ENCODE measurements at places on chromosomes 3 and 15.

DNA sequence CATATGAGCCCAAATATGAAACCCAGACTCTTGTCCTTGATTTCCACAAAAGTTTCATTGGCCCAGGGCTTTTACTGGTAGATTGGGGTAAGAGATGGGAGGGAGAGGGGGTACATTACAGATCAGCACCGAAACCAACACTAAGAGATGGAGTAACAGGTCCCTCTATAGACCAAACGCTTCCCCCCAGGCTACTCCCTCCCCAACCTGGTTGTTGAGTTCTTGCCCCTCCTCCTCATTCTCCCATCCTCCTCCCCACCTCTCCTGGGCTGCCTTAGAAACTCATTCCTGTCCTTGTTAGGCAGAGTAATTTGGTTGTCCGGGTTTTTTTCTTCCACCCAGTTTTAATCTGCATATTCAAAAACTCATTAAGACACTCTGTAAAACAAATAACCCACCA is 74.1 kb downstream of the MESD start:
- no peak for DNase-seq

DNA sequence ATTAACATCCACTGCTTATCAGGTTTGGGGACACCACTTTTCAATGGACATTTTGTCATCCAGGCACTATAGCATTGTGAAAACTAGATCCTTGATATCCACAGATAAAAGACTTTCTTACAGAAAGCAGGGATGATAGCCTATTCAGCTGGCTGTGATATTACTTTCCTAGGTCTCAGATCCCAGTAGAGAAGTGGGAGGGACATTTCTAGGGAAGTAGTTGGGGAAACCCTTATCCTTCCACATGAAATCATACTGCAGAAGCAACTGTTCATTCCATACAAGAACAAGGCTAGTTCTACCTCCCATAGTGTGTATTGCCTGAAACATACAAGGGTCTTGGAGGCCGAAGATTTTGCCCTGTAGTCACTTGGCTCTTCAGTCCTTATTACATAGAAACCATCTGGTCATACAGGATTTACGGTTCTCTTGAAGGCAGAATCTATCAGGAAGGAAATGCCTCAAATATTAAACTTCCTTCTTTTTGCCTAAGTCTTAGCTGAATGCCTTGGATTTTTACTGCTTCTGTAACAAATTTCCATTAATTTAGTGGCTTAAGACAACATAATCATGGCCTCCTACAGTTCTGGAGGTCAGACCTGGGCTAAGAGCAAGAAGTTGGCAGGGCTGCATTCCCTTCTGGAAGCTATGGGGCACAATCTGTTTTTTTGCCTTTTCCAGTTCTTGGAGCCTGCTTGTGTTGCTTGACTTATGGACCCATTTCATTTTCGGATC is 119.4 kb downstream of the ECT2 start:
- no peak for DNase-seq

DNA sequence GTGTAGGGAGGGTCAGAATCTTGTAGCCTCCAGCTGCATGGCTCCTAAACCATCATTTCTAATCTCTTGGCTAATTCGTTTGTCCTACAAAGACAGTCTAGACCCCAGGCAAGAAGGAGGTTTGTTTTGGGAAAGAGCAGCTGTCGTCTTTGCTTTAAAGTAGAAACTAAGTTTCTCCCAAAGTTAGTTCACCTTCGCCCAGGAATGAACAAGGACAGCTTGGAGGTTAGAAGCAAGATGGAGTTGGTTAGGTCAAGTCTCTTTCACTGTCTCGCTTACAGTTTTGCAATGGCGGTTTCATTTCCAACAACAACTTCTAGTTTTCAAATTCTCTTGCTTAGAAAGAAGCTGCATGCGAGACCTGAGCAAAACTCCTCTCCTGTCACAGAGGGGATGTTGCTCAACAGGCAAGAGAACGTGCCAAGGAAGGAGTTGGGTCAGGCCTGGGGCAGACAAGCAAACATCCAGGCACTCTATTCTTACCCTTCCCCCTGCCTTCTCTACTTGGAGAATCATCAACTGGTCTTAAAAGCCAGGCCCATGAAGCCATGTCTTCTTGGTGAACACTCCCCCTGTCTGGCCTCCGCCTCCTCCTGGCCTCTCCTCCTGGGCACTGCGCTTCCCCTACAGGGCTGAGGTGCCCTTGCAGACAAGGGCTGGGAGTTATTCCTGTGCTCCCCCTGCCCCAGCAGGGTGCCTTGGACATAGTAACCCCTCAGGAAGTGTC is 57.6 kb downstream of the TMEM44 start:
- no peak for DNase-seq

DNA sequence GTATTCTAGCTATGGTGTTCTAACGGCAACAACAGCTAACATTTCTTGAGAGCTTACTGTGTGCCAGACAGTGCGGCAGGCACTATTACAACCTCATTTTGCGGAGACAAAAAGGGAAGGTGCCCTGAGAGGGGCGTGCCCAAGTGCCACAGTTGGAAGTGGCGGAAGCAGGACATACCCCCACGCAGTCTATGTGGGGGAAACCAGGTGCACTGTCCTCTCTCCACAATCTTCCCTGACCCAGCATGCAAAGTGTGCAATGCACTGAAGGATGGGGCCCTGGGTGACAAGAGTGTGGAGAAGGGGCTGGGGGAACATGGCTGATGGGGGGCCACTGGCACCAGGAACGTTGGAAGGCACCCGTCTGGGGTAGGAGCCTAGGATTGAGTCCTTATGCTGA is 8.6 kb downstream of the ANP32A start:
- DNase-seq = no peak

DNA sequence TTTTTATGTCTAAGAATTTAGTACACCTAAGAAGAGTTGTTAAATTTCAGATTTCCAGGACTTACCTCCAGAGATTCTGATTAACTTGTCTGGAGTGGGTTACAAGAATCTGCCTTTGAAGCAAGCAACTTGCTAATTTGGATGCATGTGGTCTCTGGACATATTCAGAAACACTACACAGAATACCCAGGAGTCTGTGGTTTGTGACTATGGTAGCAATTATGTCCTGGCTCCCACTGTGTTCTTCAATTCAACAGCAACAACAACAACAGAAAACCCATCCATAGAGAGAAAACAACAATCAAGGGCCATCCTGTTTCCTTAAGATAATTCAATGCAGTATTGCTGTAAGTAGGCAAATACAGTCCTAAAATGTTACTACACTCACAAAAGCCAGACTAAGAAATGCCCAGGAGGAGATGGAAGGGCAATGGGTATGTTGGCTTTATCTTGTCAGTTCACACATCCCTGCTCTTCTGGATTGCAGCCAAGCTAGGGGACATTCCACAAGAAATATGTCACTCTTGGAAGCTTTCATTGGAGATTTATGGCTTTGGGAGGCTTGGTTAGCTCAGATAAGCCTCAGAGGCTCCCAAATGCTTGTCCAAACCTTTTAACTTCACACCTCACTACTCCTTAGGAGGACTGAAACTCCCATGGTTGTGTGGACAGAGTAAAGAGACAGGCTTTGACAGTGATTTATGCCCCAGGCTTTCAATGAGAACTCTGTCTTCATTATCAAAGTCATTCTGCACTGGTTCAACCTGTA is 99.4 kb upstream of the MRPL3 start:
- DNase-seq = no peak

- DNase-seq = peak; percentile 77
These were observed 101.9 kb downstream of the KLHL25 start for GRCh38 chr15:85692873-85693272.

- no peak for DNase-seq
These were observed 17.2 kb downstream of the PTPN9 start for GRCh38 chr15:75561888-75562287.

DNA sequence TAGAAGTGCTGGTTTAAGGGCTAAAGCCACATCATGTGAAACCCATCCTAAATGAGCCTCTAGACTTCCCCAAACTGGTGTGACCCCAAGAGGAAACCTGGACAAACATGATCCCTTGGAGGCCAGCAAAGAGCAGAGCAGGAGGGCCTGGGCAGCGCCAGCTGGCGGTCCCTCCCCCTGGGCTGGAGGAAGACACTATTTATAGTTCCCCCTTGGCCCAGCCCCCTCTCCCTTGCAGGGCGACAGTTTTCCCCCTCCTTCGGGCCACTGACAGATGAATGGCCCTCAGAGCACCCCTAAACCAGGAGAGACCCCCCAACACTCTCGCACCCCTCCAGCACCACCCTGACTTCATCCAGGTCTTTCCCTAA is 2.9 kb downstream of the UCN2 start:
- no peak for DNase-seq

DNA sequence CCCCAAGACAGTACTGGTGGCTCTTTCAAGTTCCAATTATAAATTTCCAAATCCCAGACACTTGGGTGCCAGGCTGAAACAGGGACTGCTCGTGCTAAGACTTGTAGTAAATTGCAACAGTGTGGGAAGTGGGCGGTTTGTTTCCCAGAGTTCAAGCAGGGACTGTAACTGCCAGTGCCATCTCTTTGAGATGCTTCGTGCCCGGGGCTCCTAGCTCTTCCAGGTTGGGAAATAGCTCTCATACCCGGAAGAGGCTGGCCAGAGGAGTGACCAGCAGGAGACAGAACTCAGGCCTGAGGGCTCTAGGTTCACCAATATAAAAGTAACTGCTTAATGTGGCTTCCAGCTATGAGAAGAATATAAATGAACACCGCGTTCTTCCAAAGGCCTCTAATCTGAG is 54.0 kb upstream of the NEO1 start:
- no peak for DNase-seq

GRCh38 chr3:194265505-194265892 is 85.6 kb downstream of the CPN2 start:
- no peak for DNase-seq

Measured in CD8-positive, alpha-beta T cell (primary cell).